ENCODE measurements at places on chromosomes 3 and 15. TPM values are rescaled to one million over a fixed set of nuclear protein-coding genes. Genes with fewer than 3 reads are reported as not detected.
A peak's percentile ranks its signal among the peaks of the same experiment; 100 is the strongest.

- no peak for DNase-seq
Observed at GRCh38 chr3:49914906-49915305, 11.2 kb upstream of the MST1R start.

Gene THPO
- total RNA-seq, result not detected

GRCh38 chr3:194072691-194073279 lies 63.2 kb upstream of the HES1 start:
- no peak for DNase-seq

GRCh38 chr15:76994971-76995945 lies at the start of gene PSTPIP1:
Gene PSTPIP1 (plus strand): TSS chr15:76995126. CDS start chr15:76995574, 448 bp downstream.
- DNase-seq, result peak; percentile 62

- DNase-seq, result no peak
Observed at GRCh38 chr15:83250781-83251180, 33.7 kb downstream of the BNC1 start.

GRCh38 chr3:9302425-9303181 lies 53.2 kb upstream of the SRGAP3 start:
- peak; percentile 74 for DNase-seq

Gene GUCA1C
- total RNA-seq, result not detected

Gene SOX2
- total RNA-seq, result 11.3 TPM

Gene DAZL
- not detected for total RNA-seq

Gene PIF1
- total RNA-seq, result 112 TPM

DNA sequence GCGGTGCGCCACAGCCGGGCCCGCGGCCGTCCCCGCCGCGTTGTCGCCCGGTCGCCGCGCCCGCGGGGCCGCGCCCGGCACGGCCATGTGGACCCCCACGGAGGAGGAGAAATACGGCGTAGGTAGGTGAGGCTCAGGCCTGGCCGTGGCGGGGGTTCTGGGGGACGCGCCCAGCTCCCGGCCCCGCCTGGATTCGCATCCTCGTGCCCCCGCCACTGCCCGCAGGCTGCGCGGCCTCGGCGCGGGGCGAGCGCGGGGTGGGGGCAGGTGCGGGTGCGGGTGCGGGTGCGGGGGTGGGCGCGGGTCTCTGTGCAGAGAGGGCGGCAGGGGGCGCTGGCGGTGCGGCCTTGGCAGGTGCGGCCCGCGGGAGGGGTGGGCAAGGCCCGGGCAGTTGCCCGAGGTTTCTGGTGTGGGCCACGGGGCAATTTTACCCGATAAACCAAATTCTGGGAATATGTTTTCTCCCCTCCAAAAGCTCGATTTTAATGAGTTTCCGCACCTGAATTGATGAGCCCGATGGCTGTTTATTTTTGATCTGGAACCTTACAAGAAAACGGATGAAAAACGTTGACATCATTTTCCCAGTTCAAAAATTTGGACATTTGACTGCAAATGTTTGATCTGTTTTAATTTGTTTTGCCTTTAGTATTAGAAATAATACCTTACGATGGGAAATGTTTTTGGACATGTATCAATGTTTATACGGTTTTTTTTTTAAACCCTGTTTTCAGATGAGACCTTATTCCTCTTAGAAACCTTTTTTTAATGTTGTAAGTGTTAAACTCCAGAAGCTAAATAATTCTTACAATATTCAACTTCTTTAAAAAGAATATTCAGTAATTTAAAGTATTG lies 678 bp downstream of the DOCK3 start:
- peak; percentile 10 for DNase-seq

DNA sequence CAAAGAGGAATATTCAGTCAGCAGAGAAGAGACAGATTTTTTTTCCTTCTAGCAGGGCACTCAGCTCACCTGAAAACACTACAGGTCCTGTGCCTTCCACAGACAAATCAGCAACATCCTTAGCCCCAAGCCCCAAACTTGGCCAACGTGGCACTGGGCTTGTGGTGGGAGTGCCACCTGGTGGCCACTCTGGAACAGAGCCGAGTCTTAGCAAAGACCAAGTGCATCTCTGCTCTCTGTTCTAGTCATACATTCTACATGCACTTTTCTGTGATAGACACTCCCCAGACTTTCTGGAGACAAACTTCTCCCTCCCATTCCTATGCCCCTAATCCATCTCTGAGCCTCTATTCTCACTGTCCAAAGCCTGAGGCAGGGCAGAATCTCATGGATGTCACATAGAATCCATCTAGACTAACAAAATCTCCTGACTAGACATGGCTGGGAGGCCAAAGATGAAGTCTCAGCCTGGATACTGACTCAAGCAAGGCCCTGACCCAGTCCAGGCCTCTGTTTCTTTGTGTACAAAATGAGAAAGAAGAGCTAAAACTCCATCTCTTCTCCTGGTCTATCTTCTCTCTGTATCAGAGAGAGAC lies 5.1 kb upstream of the SEMA7A start:
- DNase-seq, result peak; percentile 84

Gene PLA1A
- not detected for total RNA-seq

GRCh38 chr3:77040216-77040615 lies 317 bp downstream of the ROBO2 start:
- DNase-seq, result no peak

Gene IL20RB
- 3.1 TPM for total RNA-seq

Gene ISLR
- total RNA-seq, result not detected

Gene DZIP1L
- not detected for total RNA-seq

Gene RFC4
- 118 TPM for total RNA-seq

Gene IL5RA
- not detected for total RNA-seq

Gene GOLGA6A
- 0.13 TPM for total RNA-seq

- no peak for DNase-seq
Observed at GRCh38 chr15:88736204-88736603, 67.0 kb upstream of the ACAN start.

Gene AP3B2
- 0.13 TPM for total RNA-seq

DNA sequence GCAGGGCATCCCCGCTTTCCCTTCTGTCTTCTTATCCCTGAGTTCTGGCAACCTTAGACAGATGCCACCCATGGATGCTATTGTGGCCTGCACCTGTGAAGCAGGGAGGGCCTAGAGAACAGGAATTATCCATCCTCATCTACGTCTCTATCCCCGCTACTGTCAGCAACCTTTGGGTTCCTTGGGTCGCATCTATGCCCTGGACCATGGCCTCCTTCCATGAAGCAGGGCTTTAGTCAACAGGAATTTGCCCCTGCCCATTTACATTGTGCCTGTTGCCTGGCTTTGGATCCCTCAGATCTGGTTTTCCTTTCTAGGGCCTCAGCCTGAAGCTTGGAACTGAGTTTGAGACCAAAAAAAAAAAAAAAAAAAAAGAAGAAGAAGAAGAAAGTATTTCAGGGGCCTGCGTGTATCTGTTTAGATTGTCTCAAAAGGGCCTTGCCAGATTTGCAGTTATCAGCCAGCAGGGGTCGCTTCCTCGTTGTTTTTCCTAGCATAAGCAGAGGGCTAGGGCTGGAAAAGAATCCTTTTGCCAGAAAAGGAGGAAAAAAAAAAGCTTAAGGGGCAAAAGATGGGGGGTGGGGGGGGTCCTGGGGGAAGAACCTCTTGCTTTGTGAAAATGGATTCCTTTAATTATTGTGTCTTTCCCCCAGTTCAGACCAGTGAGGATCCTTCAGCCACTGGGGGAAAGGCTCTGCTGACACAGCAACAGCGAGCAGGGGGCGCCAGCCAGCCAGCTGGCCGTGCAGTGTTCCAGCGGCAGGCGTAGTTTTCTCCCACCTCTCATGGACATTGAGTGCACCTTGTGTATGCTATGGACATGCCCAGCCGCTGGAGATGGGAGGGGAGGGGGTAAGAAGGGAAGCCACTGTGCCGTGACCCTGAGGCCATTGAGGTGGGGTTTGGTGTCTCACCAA lies 65.7 kb upstream of the ALDH1L1 start:
- DNase-seq, result peak; percentile 66

Gene PLCH1
- total RNA-seq, result not detected

Gene NR2E3
- total RNA-seq, result not detected

Gene C2CD4A
- not detected for total RNA-seq

Gene VEPH1
- total RNA-seq, result not detected

Gene FAM174B
- total RNA-seq, result 24.4 TPM

GRCh38 chr3:14803101-14803980 lies 15.4 kb upstream of the FGD5 start:
- DNase-seq, result no peak

DNA sequence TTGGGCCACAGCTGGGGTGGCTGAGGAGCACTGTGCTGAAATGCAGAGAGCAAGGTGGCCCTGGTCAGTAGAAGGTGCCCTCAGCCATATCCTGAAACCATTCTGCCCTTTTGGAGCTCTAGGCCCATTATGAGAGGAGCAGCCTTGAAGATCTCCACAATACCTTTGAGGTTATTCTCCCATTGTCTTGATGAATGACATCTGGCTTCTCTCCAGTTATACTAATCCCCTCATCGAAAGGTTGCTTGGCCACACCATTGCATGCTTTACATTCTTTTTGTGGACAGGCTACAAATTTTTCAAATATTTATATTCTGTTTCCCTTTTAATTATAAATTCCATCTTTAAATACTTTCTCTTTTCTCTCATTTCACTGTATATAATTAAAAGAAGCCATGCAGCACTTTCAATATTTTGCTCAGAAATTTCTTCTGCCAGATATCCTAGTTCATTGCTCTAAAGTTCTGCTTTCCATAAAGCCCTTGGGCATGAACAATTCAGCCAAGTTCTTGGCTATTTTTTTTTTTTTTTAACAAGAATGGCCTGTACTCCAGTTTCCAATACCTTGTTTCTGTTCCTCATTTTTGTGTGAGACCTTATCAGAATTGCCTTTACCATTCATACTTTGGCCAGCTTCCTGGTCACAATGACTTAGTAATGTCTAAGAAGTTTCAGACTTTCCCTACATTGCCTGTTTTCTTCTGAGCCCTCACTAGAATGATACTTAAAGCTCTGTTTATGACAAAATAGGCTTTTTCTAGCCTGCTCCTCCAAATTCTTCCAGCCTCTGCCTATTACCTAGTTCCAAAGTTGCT lies 138.9 kb upstream of the SGO1 start:
- peak; percentile 9 for DNase-seq

GRCh38 chr15:74489518-74490338 lies 28.8 kb upstream of the UBL7 start:
- peak; percentile 82 for DNase-seq

- peak; percentile 1 for DNase-seq
Observed at GRCh38 chr3:127254730-127255129, 33.1 kb downstream of the PRR20G start.

Gene TMEM40
- not detected for total RNA-seq

Gene SLITRK3
- total RNA-seq, result not detected

Gene ABHD14A
- 8.9 TPM for total RNA-seq

GRCh38 chr3:42051384-42052131 lies 39.6 kb upstream of the TRAK1 start:
- DNase-seq, result no peak

DNA sequence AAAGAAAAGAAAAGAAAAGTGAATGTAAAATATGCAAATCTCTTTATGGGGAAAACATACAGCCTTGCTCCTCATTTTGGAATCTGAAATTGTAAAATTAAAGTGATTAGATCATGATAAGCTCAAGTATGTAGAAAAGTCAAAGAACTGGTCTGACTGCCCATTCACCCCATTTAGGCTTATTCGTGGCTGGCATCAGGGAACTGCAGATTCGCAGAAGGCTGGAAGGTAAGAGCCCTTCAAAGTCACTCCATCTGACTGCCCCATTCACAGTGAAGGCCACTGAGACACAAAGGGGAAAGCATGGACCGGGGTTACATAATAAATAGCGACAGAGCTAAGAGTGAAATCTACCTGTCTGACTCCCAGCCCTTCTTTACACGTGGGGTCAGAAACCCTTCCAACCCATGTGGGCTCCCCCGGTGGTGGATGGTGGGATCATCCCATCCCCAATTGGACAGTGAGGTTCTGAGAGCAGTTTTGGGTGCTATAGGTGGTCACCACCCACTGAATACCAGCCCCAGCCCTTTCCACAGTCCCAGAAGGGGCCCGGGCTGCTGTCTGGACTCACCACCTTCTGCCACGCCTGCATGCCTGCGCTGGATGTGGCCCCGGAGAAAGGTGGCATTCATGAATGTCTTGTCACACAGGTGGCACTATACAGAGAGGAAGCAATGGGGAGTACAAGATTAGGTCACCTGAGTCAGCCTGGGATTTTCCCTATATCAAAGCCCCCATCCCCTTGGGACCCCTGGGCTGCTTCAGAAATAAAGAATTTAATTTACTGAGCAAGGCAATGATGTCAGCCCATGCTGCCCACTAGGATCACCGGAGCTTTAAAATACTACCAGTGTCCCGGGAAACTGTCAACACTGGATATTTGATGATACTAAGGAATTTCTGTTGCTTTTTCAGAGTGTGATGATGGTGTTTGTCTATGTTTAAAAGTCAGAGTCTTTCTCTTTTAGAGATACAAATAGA lies 17.9 kb downstream of the DZIP1L start:
- no peak for DNase-seq

Gene SIAH2
- total RNA-seq, result 23.5 TPM

Gene CCR4
- not detected for total RNA-seq

DNA sequence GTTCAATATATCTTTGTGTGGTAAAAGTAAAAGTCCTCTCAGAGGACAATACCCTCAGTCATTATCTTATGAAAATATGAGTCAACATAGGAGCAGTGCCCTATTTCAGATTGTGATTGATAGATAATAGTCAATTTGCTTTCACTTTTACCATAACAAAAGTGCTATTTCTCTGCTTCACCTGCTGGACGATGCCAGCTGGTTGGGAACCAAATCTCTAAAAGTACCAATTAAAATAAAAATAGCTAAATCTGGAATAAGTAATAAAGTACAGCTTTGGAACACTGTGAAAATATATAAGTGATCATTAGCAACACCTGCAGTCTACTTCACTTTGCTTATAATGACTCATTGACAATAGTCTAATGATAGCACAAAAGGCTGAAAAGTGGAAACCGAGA lies 390.3 kb upstream of the AGTR1 start:
- DNase-seq, result no peak

Gene AMT
- 7.8 TPM for total RNA-seq

DNA sequence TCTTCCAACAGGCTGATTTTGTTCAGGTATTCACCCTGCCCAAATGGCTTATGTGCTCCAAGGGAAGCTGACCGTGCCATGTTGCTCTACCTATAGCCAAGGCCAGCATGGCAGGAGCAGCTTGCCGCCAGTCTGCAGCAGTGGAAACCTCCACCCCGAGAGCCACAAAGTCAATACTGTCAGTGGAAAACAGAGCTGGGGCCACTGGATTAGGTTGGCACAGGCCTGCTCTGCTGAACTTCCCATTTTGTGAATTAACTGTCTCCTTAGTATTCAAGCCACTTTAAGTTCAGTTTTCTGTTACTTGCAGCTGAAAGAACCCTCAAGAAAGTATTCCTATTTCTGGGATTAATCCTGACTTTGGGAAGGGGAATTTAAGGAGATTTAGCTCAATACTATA lies 63.8 kb upstream of the XCR1 start:
- no peak for DNase-seq

GRCh38 chr3:109563149-109563548 lies 225.8 kb upstream of the DPPA4 start:
- DNase-seq, result no peak

GRCh38 chr3:125679258-125679657 lies 84.0 kb upstream of the OSBPL11 start:
- no peak for DNase-seq

GRCh38 chr3:139309880-139310279 lies 33.9 kb upstream of the MRPS22 start:
- no peak for DNase-seq

Measured in OCI-LY7 (cell line).